GM03348 (cell line): ENCODE measurements at places on chromosomes 1 and 21.

DNA sequence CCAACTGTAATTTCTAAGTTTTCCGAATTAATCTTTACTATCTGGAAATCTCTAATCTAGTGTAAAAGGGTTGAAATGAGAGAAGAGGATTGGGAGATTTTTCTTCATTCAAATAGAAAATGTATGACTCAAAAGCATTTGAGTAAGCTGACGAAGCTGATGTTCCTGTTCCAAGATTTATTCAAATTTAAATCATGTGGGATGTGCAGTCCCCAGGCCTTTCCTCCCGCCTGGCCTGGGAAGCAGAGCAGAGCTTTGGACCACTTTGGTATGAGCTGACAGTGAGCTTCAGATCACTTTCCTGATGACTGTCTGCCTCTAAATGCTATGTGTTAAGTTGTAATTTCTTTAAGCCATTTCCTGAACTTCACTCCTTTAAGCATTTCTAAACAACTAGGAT is 192.0 kb downstream of the DHRS3 start:
- peak; percentile 38 for DNase-seq

- no peak for DNase-seq
Measured at GRCh38 chr1:205339197-205339702, 17.5 kb downstream of the KLHDC8A start.

DNA sequence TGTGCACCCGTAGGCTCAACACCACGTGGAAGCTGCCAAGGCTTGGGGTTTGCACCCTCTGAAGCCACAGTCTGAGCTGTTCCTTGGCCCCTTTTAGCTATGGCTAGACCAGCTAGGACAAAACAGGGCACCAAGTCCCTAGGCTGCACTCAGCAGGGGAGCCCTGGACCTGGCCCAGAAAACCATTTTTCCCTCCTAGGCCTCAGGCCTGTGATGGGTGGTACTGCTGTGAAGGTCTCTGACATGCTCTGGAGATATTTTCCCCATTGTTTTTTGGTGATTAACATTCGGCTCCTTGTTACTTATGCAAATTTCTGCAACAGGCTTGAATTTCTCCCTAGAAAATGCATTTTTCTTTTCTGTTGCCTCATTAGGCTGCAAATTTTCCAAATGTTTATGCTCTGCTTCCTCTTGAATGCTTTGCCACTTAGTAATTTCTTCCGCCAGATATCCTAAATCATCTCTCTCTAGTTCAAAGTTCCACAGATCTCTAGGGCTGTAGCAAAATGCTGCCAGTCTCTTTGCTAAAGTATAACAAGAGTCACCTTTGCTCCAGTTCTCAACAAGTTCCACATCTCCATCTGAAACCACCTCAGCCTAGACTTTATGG is 69.0 kb upstream of the KRTAP19-8 start:
- no peak for DNase-seq

- DNase-seq, result no peak
Measured at GRCh38 chr21:14058566-14058965, 152.2 kb downstream of the LIPI start.

GRCh38 chr1:87115317-87115890 is 201.0 kb downstream of the HS2ST1 start:
- DNase-seq, result peak; percentile 91

DNA sequence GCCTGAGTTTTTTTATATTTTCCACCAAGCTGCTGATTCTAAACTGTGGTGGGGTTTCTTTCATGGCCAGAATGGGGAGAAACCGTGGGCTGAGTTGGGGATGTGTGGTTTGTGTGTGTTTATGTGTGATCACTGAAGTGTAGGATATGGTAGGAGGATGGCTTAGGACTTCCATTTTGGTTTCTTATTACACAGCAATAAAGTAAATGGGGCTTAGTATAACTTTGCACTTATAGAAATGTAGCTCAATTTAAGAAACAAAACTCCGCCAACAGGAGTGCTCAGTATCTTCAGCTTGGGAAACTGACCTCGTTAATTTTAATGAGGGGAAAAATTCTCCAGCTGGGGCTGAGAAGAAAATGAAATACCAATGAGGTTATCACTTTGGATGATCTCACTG is 77.8 kb downstream of the PBX1 start:
- no peak for DNase-seq

DNA sequence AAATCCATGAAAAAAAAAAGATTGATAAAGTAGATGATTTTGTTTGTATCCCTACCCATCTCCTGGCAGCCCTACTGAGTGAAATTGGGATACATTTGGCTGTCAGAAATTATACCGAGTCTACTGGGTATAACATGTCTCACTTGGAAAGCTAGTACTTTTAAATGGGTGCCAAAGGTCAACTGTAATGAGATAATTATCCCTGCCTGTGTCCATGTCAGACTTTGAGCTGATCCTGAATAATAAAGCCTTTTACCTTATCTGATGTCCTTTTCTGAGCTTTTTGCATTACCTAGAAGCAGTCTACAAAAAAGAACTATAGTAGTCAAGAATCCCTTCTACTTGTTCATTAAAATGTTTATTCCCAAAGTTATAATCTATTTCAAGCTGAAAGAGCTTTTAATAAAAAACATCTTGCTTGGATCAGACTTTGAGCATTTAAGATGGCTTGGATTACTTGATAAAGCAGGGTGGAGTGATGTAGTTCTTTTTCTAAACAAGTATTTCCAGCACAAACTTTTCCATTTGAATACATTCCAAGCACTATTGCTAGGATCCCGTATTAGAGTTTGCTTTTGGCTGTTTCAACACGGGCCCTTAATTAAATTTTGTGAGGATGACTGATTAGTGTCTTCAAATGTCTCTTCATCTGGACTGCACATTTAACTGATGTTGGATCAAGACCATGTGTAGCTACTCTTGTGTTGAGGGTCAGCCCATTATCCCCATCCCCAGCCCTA is 69.2 kb downstream of the DTL start:
- no peak for DNase-seq

DNA sequence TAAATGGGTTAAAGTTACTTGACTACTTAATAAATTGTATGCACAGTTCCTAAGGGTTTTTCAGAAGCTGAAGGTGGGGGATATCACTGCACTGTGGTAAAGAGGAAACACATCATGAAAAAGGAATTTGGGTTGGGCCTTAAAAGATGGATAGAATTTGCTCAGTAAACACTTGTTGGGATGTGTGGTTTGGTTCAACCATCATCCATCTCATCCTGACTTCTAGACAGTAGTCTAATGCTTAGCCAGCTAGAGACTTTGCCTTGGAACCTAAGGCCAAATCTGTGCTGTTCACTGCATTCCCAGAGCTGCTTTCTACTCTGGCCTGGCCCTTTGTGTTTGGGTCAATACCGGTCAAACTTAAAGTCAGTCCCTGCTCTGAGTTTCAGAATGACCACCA is 30.6 kb downstream of the LY9 start:
- no peak for DNase-seq

GRCh38 chr1:68147534-68148171 is 84.7 kb downstream of the WLS start:
- DNase-seq, result no peak

DNA sequence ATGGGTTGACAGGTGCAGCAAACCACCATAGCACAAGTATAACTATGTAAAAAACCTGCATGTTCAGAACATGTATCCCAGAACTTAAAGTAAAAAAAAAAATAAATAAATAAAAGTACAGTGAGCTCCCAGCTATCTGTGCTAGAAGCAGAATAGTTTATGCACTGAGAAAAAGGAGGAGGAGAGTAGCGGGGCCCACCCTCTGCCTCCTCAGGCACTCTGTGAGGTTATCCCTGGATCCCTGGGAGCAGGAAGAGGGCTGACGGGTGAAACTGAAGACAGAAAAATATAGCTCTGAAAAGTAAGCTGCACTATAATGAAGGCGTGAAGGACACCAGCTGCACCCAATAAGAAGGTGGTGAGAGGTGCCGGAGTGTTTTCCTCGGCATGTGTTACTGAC is 117.2 kb downstream of the SIPA1L2 start:
- no peak for DNase-seq

GRCh38 chr1:2470290-2471158 is 5.6 kb upstream of the PLCH2 start:
- no peak for DNase-seq

DNA sequence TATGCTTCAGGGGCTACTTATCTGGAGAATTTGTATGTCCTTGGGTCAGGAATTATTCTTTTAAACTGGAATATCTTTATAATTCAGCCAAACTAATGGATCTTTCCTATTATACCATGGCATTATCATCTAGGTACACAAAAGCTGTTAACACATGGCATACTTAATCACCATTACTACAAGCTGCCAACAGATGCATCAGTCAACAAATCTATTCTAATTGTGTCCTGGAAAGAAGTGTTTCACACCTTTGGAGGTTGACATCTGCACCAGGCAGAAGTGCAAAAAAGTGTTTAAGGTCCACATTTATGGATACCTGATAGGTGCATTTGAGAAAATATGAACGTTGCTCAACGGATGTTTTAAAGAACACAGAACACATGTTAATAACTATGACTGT is 470.2 kb upstream of the ADGRL2 start:
- no peak for DNase-seq

- no peak for DNase-seq
Measured at GRCh38 chr1:25185409-25186160, 46.7 kb downstream of the SYF2 start.

GRCh38 chr1:170694172-170694926 is 30.4 kb downstream of the PRRX1 start:
- DNase-seq, result no peak

DNA sequence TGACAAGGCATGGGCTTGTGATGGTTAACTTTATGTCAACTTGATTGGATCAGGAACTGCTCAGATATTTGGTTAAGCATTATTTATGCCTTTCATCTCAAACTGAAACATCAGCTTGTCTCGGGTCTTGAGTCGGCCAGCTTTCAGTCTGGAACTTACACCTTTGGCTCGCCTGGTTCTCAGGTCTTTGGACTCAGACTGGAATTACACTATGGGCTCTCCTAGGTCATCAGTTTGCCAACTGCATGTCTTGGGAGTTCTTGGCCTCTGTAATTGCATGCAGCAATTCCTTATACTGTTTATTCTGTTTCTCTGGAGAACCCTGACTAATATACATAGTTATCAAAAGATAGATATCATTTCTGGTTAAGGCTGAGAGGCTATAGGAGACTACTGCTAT is 653.7 kb downstream of the ADGRL2 start:
- no peak for DNase-seq

- no peak for DNase-seq
Measured at GRCh38 chr1:207853372-207853757, 57.6 kb downstream of the CD34 start.

- peak; percentile 67 for DNase-seq
Measured at GRCh38 chr1:103129255-103129654, 20.9 kb upstream of the COL11A1 start.

DNA sequence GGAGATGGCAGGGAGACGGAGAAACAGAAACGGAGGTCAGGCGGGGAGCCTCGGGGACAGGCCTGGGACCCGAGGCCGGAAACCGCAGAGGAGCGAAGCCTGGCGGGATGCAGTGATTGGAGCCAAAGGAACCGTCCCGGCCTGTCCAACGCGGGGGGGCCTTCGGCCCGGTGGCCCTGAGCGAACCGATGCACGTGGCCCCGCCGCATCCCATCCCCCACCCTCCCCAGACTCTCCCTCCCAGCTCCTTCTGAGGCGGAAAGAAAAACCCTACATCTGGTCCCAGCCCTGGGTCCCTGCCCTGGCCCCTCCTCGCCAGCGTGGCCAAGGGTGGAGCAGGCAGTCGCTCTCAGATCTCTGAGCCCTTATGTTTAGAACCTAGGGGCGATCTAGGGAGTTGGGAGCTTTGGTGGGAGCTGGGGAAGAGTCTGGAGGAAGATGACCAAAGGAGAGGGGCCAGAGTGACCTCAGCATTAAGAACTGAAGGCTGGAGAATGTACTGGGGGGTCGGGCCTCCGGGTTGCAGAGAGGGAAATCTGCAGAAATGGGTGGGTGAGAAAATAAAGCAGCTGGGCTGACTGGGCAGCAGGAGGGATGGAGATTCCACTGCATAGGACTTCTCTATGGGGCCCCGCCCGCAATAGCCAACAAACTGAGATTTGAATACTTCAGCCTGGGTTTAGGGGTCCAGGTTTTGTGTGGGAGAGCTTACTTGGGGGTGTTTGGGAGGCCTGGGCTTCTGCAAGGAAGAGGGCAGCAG is 1.5 kb upstream of the CRABP2 start:
- peak; percentile 87 for DNase-seq

- DNase-seq, result no peak
Measured at GRCh38 chr1:180927841-180928240, 15.1 kb downstream of the KIAA1614 start.

- no peak for DNase-seq
Measured at GRCh38 chr1:160459687-160460086, 59.3 kb downstream of the VANGL2 start.

DNA sequence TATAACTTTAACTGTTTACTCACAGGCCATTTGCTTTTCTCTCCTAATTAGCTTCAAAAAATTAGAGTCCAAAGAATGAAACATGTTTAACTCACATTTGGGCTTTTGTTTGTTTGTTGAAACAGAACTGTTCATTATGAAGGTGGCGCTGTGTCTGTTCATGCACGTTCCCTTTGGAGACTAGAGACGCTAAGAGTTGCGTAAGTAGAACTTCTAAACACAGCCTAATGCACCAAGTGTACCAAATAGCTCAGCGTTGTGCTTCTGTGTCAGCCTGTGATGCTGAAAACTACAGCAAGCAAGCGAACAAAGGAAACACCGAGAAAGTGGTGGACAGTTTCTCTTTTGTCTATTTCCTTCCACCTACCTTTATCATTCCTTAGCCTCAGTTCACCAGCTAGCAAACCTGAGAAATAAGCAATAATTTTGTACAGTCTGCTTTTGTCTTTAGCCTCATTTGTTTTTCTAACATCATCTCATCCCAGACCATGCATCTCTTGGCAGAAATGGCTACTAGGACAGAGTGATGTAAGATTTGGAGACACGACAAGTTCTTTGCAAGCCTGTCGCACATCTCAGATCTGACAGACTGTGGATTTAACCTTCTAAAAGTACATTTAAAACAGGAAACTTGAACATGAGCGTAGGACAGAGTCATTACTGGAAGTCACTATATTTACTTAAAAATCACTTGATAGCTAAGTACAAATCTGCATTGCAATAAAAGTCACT is 375.1 kb downstream of the RYR2 start:
- no peak for DNase-seq

- no peak for DNase-seq
Measured at GRCh38 chr1:171177261-171177660, 7.8 kb upstream of the FMO2 start.

- no peak for DNase-seq
Measured at GRCh38 chr1:159250638-159251216, 46.1 kb downstream of the ACKR1 start.

GRCh38 chr1:186949173-186949572 is 120.4 kb downstream of the PLA2G4A start:
- no peak for DNase-seq

DNA sequence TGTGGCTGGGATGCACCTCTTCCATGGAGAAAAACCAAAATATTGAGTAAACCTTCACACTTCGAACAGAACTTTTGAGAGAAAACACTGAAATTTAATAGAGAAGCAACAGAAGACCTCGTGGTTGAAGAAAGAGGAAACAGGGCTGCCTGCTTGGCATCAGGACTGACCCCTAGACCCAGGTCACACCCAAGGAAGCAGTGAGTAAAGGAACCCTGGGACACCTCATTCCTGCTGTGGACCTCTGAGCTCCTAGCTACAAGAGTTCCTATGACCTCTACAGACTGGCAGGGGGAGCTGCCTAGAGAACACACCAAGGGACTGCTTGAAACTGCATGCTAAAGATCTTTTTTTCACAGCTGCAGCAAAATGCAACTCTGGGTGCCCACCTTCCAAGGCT is 67.8 kb downstream of the FASLG start:
- DNase-seq, result no peak
